ENCODE measurements at places on chromosomes 13 and 19.
A peak's percentile ranks its signal among the peaks of the same experiment; 100 is the strongest.

- DNase-seq: no peak
These were observed 2.7 kb upstream of the ACTN4 start for GRCh38 chr19:38644719-38645118.

DNA sequence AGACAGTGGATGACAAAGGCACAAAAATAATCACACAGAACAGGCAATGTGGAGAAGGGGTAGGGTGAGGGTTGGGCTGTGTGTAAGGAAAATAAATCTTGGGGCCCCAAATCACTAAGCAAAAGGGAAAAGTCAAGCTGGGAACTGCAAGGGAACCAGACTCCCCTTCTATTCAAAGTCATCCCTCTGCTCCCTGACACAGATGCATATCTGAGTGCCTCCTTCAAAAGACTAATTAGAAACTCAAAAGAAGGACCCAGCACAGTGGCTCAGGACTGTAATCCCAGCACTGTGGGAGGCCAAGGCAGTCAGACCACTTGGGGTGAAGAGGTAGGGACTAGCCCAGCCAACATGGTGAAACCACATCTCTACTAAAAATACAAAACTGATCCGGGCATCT lies 18.3 kb downstream of the ZNF611 start:
- DNase-seq: peak; percentile 75

- no peak for DNase-seq
These were observed 17.6 kb upstream of the COG6 start for GRCh38 chr13:39637890-39638289.

- DNase-seq: no peak
These were observed 2.7 kb upstream of the MAP2K7 start for GRCh38 chr19:7900931-7901330.

DNA sequence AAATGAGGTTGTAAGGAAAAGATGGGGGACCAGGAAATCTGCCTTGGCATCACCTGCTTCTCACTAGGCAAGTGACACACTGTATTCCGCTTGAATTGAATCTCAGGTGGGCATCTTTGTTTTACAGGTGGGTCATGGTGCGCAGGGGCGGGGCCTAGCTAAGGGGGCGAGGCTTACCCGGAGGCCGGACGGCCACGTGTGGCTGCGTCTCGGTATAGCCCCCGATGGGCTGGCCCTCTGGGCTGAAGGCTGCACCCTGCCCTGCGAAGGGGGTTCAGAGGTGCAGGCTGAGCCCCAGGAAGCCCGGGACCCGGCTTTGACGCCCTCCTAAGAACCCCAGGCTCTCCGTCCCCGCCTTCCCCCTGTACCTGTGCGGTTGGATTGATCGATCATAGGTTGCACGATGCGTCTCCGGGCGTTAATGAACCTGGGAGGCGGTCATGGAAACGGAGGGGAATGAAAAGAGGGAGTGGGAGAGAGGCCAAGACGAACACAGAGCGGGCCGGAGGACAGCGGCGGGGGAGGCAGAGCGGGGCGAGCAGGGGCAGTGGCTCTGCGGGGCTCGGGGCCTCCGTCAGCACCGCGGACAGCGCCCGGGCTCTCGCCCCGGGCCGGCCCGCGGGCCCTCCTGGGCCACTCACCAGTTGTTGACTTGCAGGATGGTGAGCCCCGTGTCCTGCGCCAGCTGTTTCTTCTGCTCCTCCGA lies 12.5 kb downstream of the MEIS3 start:
- no peak for DNase-seq

DNA sequence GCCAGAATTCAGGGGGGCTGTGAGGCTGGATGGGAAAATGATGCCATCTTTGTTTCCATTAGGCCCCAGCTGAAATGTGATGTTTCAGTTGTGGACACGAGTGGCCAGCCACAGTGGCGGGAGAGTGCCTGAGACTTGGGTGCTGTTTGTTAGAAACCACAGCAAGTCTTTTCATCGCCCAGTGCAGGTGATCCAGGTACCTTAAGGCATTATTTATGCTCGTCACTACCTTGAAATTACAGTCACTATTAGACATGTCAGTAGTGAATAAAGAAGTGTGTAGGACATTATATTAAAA lies 82.5 kb upstream of the TM9SF2 start:
- no peak for DNase-seq

- DNase-seq: no peak
These were observed 65.8 kb upstream of the STARD13 start for GRCh38 chr13:33351319-33351718.

DNA sequence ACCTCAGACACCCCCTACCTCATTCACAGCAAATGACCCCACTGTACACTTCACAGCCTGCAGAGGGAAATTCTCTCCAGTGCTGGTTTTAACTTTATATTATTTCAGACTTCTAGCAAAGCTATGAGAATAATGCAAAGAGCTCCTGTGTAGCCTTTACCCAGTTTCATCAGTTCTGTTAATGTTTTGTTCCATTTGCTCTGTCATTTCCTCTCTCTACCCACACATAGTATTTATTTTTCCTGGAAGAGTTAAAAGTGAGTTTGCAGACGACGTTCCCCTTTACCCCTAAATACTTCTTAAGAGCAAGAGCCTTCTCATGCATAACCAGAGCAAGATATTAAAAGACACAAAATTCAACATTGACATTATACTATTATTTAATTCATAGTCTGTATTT lies 49.9 kb upstream of the ADGRE1 start:
- DNase-seq: no peak

DNA sequence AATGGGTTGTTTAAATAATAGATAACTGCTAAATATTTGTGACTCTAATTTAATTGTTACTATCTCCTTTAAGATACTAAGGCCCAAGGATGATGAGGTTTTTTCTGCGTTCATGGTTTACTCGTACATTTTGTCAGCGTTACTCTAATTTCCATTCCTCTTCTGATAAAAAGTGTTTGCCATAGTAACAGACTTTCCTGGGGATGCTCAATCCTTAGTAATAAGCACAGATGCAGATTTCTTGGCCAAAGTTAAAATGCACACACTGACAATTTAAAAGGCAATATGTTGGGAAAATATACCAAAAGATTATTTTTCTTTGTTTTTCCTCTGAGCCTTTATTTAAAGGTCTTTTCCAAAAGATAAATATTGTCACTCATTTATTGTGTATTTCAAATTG lies 149.6 kb downstream of the IRS2 start:
- DNase-seq: no peak

GRCh38 chr19:30227012-30227621 lies 145.1 kb upstream of the ZNF536 start:
- DNase-seq: no peak

Data from iPS DF 19.7 (cell line).